ENCODE measurements at places on chromosomes 5 and 9. TPM values are rescaled to one million over a fixed set of nuclear protein-coding genes. Genes with fewer than 3 reads are reported as not detected.

Gene KCNMB1
- not detected for total RNA-seq

Gene LHX6
- total RNA-seq = not detected

Gene ZDHHC11B
- total RNA-seq = not detected

Gene OR1L6
- not detected for total RNA-seq

Gene MCC
- total RNA-seq = 9.2 TPM

Gene FREM1
- not detected for total RNA-seq

Gene BSPRY
- total RNA-seq = not detected

Gene ADAMTSL1
- 85.1 TPM for total RNA-seq

GRCh38 chr9:69035438-69036308 is at the start of gene FXN:
Gene FXN (plus strand): TSS chr9:69035752. CDS start chr9:69035783, 31 bp downstream.
- DNase-seq = peak; percentile 74

GRCh38 chr5:93082981-93083380 is 498.0 kb downstream of the NR2F1-AS1 start:
- no peak for DNase-seq

DNA sequence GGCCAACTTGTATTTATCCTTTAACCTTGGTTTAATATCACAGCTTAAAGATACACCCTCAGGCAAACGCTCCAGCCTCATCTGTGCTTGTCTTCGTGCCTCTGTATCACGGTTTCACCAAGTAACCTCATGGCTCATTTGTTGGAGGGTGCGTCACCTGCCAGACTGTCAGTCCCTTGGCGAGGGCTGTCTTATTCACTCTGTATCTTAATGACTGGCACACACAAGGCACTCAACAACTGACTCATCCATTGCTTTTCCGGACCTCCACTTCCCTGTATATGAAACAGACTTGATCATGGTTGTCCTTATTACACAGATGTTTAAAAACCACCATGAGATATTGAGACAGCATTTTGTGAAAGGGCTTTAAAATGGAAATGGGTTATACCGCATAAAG is 28.0 kb downstream of the LCP2 start:
- DNase-seq = no peak

GRCh38 chr9:134890155-134890495 is 9.5 kb downstream of the FCN2 start:
- no peak for DNase-seq

DNA sequence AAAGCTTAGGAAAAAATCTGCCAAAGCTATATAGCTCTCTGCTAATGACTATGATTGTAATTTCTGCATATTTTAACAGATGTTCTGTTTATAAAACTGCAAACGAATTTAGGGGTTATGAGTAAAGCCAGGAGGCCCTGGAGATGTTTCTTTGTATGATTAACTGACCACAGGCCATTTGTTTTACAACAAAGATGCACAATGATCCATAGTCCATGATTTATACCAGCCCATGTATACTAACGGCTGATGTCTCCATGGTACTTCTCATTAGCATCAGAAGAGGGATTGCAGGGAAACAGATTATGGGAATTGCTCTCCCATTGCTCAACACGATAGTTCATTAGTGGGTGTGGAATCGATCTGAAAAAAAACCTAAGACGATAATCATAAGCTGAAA is 78.9 kb downstream of the PPP2R2B start:
- peak; percentile 45 for DNase-seq

- DNase-seq = no peak
These were observed 242.0 kb downstream of the CRB2 start for GRCh38 chr9:123597876-123598556.

DNA sequence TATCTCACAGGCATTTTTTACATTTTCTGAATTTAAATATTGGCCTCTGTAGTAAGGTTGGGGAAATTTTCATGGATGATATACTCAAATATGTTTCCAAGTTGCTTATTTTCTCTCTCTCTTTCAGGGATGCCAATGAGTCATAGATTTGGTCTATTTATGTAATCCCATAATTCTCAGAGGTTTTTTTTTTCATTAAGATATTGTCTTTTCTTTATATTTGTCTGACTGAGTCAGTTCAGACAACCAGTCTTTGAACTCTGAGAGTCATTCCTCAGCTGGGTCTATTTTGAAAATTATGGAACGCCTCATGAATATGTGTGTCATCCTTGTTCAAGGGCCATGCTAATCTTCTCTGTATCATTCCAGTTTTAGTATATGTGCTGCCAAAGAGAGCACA is 223.2 kb downstream of the PCSK1 start:
- DNase-seq = peak; percentile 95

GRCh38 chr9:12862611-12863410 is 88.0 kb downstream of the LURAP1L start:
- no peak for DNase-seq

DNA sequence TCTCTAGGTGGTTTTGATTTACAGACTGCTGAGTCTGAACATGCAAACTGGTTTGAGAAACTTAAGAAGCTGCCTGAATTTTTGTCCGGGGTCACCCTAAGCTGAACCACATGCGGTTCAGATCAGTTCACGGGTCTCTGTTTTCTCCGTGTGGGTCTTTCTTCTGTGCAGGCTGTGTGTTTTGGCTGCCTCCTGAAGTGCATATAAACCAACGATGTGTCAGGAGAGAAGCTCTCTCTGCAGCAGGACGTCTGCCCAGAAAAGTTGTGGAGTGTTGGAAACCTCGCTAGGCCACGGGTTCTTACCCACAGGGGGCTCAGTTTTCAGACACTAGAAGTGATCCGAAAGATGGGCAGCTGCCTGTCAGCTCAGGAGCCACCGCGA is 364.2 kb downstream of the IRX2 start:
- no peak for DNase-seq

GRCh38 chr5:151240924-151241635 is 11.9 kb upstream of the GM2A start:
- DNase-seq = no peak

DNA sequence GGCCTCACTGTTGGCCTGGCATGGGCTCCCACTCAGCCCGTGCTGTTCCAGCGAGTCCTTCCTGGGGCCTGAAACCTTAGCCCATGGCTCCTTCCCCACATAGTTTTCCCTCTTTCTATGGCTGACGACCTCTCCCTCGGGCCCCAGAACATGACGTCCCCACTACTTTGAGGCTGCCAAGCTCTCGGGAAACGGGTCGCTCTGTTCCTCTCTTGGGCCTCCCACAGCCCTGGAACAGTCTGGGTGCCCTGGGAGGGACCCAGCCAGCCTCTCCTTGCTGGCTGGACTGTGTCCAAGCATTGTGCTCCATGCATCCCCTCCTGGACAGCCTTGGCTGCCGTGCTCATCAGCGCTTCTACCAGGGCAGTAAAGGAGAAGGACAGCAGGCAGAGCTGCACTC is 118.3 kb downstream of the SYK start:
- no peak for DNase-seq

GRCh38 chr5:25970906-25971489 is 1067.4 kb downstream of the CDH9 start:
- DNase-seq = no peak

GRCh38 chr5:136043551-136043950 is 14.8 kb downstream of the TGFBI start:
- DNase-seq = no peak

- DNase-seq = no peak
These were observed 102.3 kb downstream of the KIAA0825 start for GRCh38 chr5:94516148-94516547.

DNA sequence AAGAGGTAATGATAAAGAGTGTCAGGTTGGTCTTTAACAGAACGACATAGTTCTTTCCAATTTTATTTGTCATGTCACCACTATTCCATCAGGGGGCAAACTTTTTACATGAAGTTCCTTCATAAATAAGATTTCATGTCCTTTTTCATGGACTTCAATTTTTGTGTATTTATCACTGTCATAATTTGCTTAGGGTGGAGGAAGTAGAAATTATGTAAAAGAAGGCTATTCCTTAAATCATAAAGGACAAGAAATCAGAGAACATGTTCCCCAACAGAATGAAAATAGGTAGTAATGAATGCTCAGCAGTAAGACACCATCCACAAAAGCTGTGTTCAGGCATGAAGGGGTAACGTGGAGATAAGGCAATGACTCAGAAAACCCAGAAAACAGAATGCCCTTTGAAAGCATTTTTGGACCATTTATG is 72.7 kb downstream of the ZFAND5 start:
- DNase-seq = peak; percentile 47

DNA sequence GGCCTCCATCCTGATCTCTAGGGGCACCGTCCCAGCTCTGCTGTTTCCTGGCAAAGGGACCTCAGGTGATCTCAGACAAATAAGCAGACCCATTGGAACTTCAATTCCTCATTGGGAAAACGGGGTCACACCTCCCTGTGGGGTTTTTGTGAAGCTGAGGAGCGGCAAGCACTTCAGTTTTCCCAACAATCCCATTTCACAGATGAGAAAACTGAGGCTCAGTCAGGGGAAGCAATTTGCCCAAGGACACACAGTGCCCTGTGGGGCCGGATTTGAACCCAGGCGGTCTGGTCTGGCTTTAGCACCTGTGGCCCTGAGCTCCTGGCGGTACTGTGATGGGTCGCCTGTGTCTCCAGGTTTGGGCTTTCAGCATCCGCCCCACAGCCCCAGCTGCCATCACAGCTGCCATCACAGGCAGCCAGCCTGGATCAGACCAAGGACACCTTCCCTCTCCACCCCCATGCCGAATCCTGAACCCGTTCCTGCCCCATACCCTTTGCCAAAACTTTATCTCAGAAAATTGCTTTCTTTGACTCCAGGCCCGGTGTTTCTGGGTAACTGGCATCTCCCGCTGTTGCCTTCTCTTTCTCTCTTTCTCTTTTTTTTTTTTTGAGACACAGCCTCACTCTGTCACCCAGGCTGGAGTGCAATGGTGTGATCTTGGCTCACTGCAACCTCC is 26.4 kb downstream of the NCS1 start:
- DNase-seq = no peak

DNA sequence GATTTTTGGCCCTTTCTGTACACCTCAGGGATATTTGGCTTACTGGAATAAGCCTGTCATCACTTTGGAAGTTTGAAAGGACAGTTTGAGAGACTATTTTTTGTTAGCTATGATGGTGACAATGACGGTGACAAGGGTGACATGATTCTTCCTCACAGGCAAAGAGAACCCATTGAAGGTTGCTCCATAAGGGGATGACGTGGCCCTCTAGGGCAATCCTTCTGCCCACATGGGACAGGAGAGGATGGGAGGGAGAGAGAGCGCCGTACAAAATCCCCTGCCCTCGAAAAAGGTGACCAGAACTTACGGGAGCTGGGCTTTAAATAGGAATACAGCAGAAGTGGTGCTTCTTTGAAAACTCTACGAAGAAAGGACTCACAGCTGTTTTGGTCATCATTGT is 22.6 kb downstream of the HRH2 start:
- no peak for DNase-seq

DNA sequence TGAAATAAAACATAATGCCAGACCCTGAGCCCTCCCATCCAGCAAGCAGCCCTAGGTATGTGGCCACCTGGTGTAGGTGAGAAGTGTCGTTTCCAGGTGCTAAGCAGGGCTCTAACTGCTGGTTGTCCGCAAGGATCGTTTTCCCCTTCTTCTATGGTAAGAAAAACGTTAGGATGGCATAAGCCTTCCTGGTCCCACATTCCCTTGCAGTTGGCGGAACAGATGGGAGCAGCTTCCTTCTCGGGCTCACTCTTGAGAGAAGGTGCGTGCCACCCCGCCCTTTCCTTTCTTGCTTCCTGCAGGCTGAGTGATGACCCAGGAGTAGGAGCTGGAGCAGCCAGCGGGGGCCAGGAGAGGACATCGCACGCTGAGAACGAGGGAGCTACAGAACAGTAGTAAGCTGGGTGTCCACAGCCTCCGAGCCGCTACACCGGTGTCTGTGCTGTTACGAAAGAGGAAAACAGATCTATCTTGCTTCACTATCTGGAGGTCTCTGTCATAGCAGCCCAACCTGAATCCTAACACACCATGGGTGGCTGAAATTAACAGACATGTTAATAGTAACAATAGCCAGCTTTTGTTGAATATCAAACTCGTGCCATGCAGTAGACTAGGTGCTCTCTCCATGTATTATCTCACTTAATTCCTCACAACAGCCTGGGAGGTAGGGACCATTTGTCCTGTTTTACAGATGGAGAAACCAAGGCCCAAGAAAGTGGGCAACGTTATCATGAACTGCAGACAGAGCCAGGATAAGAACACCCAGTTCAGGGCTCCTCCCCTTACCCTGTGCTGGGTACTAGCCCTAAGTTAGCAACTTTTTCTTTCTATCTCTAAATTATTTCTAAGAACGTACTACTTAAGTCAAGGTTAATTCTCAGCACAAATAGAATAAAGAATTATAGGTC is 139.8 kb downstream of the COL23A1 start:
- no peak for DNase-seq

- DNase-seq = peak; percentile 49
These were observed 200.3 kb downstream of the TLE1 start for GRCh38 chr9:81489046-81489445.

GRCh38 chr5:50420343-50420935 is 20.6 kb downstream of the EMB start:
- no peak for DNase-seq
